ENCODE measurements at places on chromosomes 1 and 21. TPM values are rescaled to one million over a fixed set of nuclear protein-coding genes. Genes with fewer than 3 reads are reported as not detected.

GRCh38 chr1:21532496-21532895, 23.3 kb downstream of the ALPL start:
- DNase-seq, result no peak

DNA sequence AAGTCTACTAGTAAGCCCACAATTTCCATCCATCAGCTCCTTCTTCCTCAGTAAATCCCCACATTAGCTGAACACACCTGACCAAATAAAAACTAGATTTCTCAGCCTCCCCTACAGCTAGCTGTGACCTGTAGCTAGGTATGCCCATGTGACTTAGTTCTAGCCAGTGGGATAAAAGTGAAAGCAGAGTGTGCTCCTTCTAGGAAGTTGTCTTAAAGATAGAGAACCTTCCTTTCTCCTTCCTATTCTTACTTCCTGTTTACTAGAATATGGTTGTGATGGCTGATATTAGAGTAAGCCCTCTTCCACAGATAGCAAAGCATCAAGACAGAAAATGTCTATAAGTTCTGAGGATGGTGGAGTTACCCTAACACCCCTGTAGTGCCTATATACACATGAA, 67.0 kb downstream of the PIK3R3 start:
- DNase-seq, result no peak

- DNase-seq, result no peak
Measured at GRCh38 chr1:203823306-203823705, 27.9 kb downstream of the ZBED6 start.

DNA sequence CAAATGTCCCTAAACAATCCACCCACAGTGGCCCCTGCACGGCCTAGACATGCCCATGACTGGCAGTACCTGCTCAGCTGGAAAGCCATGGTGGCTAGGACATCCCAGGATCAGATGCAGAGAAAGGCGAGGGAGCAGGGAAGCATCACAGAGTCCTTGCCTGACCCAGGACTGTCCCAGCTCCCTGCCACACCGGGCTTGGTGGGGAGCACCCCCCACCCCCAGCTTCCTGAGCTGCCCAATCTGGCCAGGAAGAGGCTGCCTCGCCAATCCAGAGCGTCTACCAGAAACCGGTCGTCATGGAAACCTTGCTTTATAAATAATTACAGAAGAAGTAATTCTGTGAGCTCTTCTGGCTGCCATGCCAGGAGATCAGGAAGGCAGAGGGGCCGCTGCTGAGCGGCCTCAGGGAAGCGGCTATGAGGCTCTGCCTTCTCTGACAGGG, 34.8 kb downstream of the ACOT7 start:
- DNase-seq, result no peak

DNA sequence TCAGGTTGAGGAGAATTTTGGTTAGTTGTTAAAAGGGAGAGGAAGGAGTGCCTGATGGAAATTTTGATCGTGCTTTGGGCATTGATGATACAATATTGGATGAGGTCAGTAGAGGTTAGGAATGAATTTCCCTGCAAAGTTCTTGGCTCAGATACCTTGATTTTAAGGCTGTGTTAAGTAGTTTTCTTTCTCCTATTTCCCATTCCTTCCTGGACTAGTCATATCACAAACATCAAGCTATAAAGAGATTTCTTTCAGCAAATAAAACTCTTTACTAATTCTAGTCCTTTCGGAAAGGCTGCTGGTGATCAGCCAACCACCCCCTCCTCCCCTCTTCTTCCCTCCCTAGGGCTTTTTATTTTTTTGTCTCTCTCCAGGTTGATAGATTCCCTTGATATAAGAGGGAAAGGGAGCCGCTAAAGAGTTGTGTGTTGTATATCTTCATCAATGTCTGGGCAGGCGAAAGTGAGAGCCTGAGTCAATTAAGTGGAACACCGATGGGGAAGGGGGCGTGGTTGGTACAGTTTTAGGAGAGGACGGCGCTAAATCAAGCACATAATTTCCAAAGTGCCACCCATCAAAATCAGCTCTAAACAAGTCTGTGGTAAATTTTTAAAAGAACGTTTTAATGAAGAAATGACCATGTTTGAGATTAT, 100.1 kb upstream of the PLXNA2 start:
- no peak for DNase-seq

DNA sequence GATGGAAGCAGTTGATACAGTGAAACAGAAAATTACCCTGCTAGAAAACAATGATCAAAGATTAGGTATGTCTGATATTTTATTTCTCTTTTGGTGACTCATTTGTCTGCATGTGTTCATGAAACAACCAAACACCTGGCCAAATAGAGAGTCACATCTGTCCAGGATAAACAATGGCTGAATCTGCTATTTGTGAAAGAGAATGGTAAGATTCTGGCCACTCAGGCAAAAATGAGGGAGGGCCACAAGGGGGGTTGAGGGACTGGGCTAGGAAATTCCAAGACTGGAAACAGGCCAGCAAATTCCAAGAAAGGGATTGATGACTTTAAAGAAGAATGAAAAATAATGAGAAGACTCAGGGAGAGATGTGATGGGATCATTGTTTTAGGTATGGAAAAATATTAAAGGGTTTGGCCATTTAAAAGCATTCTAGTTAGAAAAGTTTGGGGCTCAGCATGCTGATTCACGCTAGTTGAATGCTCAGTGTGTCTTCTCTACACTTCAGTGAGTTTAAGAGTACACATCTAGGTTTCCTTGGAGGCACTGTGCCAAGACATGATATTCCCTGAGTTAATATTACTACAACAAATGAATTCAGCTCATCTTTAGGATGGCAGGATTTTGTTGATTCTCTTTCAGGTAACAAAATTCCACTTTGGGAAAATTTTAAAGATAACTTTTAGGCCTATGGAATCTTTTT, 44.9 kb downstream of the TRAF5 start:
- peak; percentile 59 for DNase-seq

DNA sequence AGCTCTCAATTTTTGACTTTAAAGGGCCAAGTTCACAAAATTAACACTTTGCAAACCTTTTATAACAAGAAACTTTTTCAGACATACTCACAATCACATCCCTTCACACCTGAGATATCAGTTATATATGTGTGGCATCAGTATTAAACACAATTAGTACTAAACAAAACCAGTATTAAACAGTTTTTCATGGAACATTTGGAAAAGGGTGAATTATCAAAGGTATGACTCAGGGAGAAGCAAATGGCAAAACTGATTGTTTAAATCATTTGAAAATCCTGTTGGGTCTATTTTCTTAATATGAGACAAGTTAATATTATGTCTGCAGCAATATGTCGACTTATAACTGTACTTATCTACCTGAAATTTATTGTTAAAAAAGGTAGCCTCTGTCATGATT, 587.3 kb downstream of the NEGR1 start:
- DNase-seq, result no peak

- no peak for DNase-seq
Measured at GRCh38 chr1:109133002-109133706, 19.2 kb downstream of the ELAPOR1 start.

DNA sequence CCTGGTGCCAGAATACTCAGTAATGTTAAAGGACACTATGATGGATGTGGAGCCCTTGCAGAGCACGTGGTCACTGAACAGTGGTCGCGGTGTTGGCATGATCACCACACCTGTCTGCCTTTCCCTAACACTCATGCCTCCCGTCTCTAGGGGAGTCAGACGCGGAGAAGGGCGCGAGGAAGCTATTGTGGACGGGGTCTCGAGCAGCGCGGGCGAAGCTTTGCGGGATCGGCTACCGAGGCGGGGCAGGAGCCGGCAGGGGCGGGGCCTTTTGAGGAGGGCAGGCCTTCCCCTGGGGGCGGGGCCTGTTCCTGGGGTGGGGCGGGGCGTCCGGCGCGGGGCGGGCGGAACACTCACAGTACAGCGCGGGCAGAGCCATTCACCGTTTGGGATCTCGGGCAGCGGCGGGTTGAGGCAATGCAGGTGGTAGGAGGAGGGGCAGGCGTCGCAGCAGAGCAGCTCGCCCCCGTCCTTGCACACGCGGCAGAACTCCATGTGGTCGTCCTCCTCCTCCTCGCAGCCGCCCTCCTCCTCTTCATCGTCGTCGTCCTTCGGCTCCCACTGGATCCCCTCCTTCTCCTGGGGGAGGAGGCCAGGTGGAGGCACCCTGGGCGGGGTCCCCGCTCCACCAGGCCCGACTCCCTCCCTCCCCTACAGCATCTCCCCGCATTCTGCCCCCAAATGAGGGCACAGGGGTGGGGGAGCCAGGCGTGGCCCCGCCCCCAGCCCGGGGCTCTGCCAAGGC, 31.5 kb downstream of the CHD5 start:
- no peak for DNase-seq

DNA sequence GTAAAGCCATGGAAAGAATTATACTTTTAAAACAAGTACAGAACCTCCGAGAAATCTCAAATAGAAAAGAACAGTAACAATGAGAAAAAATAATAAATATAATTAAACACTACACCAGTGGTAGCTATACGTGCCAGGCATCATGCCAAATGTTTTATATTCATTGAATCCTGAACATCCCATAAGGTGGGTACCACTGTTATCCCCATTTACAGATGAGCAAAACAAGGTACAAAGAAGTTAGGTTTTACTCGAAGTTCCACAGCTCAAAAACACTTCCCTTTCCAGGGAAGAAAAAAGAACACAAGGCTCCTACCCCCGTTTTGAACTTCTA, 33.4 kb downstream of the JAK1 start:
- DNase-seq, result no peak

DNA sequence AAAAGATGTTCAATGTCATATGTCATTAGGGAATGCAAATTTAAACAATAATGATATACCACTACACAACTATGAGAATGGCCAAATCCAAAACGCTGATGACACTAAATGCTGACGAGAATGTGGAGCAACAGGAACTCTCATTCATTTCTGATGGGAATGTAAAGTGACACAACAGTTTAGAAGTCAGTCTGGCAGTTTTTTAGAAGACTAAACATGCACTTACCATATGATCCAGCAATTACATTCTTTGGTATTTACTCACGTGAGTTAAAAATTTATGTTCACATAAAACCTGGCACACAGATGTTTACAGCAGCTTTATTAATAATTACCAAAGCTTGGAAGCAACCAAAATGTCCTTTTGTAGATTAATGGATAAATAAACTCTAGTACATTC, 110.4 kb upstream of the C1orf21 start:
- DNase-seq, result no peak

GRCh38 chr21:17436626-17437111, 76.2 kb upstream of the CXADR start:
- DNase-seq, result no peak

GRCh38 chr1:196557797-196558196, 50.4 kb downstream of the KCNT2 start:
- DNase-seq, result no peak

DNA sequence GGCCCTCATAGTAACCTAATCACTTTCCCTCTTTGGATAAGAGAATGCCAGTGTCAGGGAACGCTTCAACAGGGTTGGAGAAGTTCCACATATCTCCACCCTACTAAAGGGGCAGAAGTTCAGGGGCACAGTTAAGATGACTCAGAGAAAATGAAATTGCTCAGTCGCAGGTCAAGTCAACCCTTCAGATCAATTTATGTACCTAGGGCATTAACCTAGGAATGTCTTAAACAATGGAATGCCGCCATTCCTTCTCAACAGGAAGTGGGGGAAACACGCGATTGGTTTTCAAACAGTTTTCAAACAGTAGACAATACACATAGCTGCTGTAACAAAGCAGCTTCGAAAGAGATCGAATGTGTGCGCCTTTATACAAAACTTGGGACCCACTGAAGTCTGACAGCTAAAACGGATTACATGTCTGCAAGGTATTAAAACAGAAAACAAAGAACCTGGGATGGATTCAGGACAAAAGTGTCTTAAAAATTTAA, 897 bp downstream of the SLC25A24 start:
- peak; percentile 19 for DNase-seq

DNA sequence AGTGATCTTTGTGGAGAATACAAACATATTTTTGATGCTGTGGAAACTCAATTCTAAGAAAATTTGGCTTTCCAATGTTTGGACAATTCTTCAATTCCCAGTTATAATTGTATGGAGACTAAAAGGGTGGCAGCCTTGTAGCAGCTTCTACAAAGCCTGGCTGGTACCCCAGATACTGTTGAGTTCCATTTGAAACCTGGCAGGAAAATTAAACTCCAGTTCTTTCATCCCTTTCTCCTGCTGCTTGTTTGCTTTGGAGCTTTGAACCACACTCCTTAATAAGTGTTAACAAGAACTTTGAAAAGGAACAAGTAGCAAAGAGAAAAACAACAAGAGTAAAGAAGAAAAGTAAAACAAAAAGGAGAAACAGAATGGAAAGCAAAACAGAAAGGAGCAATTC, 172.6 kb upstream of the ADAMTS5 start:
- DNase-seq, result no peak

DNA sequence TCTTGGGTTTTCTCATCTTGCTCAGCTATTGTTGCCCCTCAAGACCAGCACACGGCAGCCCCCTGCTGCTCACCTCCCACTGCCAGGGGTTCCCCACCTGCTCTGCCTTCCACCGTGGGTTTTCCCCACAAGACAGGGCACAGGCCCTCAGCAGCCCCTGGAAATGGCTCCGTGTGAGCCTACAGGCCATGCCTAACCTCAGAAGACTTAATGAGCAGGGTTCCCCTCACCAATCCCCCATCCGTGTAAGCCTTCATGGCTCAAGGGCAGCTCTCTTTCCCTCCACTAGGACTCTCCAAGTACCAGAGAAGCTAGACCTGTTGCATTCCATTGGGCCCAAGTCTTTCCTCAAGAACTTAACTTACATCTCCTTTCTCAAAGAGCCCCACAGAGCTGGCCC, 18.4 kb upstream of the RCAN3 start:
- DNase-seq, result no peak

DNA sequence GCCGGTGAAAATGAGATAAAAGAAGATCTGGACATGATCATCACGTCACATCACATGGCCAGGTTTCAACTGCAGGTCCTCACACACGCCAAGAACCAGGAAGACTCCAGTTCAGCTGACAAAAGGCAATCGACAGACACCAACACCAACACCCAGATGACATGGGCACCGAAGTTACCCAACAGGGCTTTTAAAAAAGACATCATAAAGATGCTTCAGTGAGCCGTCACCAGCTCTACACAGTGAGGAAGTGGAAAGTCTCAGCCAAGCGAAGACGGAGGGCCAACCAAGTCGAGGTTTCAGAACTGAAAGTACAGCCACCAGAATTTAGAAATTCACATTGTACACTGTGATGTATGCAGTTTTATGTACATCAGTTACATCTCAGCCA, 154.3 kb upstream of the COL6A1 start:
- DNase-seq, result no peak

- DNase-seq, result no peak
Measured at GRCh38 chr1:187638733-187639434, 810.1 kb downstream of the PLA2G4A start.

DNA sequence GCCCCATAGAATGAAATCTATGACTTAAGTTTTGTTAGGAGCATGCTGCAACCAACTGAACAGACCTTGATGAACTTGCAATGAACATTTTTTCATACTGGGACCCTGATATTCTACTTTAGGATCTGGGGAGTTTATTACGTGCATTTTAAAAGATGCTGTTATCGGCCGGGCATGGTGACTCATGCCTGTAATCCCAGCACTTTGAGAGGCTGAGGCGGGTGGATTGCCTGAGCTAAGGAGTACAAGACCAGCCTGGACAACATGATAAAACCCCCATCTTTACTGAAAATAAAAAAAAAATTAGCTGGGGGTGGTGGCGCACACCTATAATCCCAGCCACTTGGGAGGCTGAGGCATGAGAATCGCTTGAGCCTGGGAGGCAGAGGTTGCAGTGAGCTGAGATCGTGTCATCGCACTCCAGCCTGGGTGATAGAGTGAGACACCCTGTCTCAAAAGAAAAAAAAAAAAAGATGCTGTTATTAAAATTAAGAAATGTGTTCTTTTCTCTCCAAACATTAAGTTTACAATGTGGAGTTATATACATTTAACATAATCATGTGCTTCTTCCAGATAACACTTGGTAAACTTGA, 7.1 kb downstream of the MPZL1 start:
- no peak for DNase-seq

The SEC16B gene
- 0.96 TPM for total RNA-seq

The ODR4 gene
- total RNA-seq, result 13.2 TPM

The CDK18 gene
- total RNA-seq, result 12.1 TPM

Data from kidney epithelial cell (primary cell).